ENCODE measurements at places on chromosomes 5 and 9. TPM values are rescaled to one million over a fixed set of nuclear protein-coding genes. Genes with fewer than 3 reads are reported as not detected.

WDR38 gene
- not detected for total RNA-seq

HEXB gene
- 52.8 TPM for total RNA-seq

CDX1 gene
- not detected for total RNA-seq

UNC5A gene
- not detected for total RNA-seq

PCDHGA12 gene
- 1.4 TPM for total RNA-seq

LTC4S gene
- total RNA-seq = 2.9 TPM
